Astrocyte of the cerebellum (primary cell): ENCODE measurements at places on chromosomes 12 and 14.

DNA sequence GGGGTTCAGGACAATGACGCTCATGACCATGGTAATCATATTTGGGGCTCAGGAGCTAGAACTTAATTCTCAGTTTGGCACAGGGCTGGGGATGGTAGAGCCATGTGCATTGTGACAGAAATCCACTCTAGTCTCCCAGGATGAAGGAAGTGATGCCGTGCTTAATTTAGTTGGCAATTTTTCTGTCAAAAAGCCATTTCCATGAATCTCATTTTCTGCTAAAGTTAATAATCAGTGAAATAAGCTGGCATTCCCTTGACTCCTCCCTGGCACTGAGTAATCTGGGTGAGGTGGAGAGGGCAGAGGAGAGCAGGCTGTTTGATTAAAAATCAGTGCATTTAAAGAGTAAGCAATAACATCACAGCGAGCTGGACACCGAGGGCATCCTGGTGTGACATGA lies 45.0 kb upstream of the GPR68 start:
- no peak for DNase-seq

GRCh38 chr12:49588281-49588680 lies 17.2 kb downstream of the FAM186B start:
- DNase-seq: no peak

GRCh38 chr12:97093187-97093683 lies 186.2 kb downstream of the NEDD1 start:
- no peak for DNase-seq

DNA sequence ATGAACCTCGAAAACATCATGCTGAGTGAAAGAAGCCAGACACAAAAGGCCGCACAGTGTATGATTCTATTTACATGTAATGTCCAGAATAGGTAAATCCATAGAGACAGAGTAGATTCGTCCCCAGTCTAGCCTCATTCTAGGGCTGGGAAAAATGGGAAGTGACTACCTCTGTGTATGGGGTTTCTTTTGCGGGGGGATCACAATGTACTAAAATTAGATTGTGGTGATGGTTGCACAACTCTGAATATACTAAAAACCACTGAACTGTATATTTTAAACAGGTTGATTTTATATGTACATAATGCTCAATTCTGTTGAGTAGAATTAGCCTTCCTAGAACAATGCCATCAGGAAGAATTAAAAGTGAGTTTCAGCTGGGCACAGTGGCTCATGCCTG lies 6.3 kb upstream of the RILPL2 start:
- DNase-seq: no peak

- no peak for DNase-seq
Observed at GRCh38 chr14:24331731-24332267, 3.1 kb downstream of the ADCY4 start.

- DNase-seq: no peak
Observed at GRCh38 chr12:53344487-53344823, 8.3 kb upstream of the SP7 start.

DNA sequence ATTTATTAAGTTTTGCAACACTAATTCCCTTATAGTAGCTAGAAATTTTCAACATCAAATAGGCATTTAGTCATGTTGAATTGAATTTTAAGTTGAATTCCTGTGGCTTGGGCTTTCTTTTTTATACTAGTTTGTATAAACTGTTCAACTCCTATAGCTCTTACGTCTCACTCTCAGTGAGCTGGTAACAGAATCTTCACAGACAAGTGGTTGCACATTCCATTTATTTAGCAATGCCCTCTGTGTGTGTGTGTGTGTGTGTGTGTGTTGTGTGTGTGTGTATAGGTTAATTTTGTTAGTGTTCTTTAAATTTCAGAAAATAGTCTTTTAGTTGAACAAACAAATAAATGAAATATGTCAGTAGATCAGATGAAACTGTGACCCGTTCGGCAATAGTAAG lies 425.0 kb downstream of the NPAS3 start:
- DNase-seq: peak; percentile 56
